Pancreas (tissue), 10 donors: ENCODE measurements at places on chromosomes 12 and 14. TPM values are rescaled to one million over a fixed set of nuclear protein-coding genes. Genes with fewer than 3 reads are reported as not detected.

Gene DCN
- 41.1 TPM for polyA plus RNA-seq

Gene FGF6
- polyA plus RNA-seq: not detected

Gene UBR7
- 5.5 TPM for polyA plus RNA-seq

Gene GDF3
- 0.07 TPM for polyA plus RNA-seq

Gene CLEC9A
- not detected for polyA plus RNA-seq

Gene HOXC6
- 0.14 TPM for polyA plus RNA-seq

Gene HNF1A
- polyA plus RNA-seq: 17.2 TPM

Gene ADAM21
- polyA plus RNA-seq: 0.05 TPM

Gene OAS2
- 0.84 TPM for polyA plus RNA-seq

Gene GABARAPL1
- 92.7 TPM for polyA plus RNA-seq

Gene RAPGEF3
- 51.4 TPM for polyA plus RNA-seq

GRCh38 chr12:12628013-12628412 lies 16.3 kb downstream of the CREBL2 start:
- DNase-seq: no peak

DNA sequence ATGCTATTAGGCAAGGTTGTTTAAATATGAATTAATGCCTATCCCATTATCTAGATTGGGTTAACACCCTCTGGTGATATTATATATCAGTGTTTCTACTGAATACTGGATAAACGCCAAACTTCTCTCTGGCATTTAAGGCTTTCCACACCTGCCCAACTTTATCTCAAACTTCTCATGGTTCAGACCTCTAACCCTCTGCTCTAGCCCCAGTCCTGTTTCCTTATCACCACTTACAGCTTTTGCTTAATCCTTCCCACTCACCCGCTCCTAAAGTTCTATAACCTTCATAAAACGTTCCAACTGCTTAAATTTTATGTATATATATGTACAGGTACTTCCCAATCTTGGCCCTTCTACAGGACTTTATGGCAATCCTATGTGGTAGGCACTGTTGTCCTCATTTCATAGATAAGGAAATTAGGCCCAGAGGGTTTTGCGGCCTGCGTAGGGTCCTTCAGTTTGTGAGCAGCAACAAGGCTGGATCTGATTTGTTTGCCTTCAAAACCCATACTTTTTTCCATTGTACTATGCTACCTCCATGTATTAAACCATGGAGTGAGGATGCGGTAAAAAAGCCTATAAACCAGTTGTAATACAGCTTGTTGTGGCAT lies 1.2 kb downstream of the LPCAT3 start:
- DNase-seq: no peak

GRCh38 chr14:94334872-94335271 lies 11.7 kb upstream of the SERPINA6 start:
- DNase-seq: no peak

- no peak for DNase-seq
Measured at GRCh38 chr12:88725592-88726143, 145.4 kb upstream of the KITLG start.

GRCh38 chr14:44657203-44657602 lies 150.1 kb upstream of the FSCB start:
- DNase-seq: no peak

DNA sequence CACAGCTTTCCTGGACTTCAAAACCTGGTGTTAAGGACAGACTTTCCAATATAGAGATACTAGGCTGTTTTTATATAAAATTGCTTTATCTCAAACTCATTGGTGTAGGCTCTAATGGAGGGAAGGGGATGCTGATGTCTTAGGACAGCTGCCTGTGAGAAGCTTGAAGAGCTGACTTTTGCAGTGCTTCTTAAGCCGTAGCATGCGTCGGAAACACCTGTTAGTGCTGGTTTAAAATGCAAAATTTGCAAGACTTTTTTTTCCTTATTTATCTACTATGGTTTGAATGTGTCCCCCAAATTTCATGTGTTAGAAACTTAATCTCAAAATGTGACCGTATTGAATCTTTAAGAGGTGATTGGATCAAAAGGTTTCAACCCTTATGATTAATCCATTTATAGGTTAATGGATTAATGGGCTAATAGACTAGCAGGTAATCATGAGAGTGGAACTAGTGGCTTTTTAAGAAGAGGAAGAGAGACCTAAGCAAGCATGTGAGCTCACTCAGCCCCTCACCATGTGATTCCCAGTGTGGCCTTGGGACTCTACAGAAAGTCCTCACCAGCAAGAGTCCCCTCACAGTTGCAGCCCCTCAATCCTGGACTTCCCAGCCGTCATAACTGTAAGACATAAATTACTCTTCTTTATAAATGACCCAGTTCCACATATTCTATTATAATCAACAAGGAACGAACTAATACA lies 60.9 kb upstream of the FUT8 start:
- DNase-seq: no peak

- peak; percentile 44 for DNase-seq
Measured at GRCh38 chr14:21070610-21071224, 613 bp downstream of the ARHGEF40 start.

DNA sequence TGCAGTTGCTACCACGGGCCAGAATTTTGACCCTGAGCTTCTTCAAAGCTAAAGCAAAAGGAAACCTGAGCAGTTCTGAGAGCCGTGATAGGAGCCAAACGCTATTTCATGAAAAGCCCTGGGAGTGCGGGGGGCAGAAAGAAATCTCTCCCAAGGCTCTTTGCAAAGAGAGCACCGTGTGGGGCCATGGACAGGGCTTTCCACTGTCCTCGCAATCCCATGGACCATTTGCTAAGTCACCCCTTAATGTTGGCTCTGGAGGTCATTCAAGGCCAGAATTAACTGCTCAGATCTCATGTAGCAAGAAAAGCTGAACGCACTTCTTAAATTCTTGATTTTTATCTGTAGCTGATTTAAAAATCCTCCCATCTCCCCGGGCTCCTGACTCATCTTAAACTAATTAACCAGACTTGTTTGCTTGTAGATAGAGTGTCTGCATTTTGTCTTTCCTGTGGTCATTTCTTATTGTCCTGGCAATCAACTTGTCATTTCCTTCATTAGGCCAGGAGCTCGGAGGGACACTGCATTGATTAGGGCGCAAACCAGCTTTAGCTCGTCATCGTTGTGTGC lies 24.8 kb downstream of the CLSTN3 start:
- DNase-seq: no peak

DNA sequence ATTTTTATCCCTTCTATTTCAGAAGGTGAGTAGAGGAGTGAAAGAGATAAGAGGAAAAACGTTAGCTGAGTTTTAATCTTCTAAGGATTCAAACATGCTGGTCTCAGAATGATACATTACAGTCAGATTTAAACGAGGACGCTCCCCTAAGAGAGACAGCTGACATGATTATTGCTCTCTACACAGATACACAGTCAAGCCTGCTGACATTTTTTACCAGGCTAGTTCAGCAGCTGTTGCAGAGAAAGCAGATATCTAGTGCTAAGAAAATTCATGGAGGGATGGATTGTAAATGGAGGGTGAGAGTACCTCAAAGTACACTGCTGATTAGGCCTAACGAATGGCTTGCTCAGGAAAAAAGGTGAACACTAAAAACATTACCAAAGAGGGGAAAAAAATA lies 31.9 kb upstream of the SOS2 start:
- DNase-seq: no peak

GRCh38 chr12:14442221-14442881 lies 76.9 kb downstream of the ATF7IP start:
- DNase-seq: no peak

- no peak for DNase-seq
Measured at GRCh38 chr14:51500776-51501175, 150.9 kb upstream of the FRMD6 start.

DNA sequence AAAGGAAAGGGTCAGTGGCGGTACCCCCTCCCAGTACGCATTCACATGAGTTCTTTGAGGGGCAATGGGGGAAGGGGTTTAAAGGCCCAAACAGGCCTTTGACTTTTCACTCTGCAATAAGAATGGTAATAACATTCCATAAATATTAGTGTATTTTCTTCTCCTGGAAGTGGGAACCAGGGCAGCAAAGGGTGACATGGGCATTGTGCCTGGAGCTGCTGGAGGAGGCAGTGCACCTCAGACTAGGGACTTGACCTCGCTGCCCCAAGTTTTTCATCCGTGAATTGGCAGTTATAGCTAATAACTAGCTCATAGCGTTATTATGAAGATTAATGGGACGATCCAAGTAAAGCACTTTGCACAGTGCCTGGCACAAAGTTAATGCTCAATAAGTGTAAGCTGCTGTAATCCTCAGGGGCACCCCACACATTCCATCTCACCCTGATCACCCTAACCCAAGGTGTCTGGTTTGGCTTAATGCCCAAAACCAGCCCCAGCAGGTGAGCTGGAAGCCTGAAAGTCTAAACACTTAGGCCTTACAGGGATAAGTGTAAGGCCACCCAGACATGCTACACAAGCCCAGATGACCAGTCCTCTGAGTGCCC lies 2.8 kb upstream of the KCNH3 start:
- DNase-seq: no peak

- DNase-seq: no peak
Measured at GRCh38 chr14:54362089-54362504, 34.7 kb upstream of the CDKN3 start.

DNA sequence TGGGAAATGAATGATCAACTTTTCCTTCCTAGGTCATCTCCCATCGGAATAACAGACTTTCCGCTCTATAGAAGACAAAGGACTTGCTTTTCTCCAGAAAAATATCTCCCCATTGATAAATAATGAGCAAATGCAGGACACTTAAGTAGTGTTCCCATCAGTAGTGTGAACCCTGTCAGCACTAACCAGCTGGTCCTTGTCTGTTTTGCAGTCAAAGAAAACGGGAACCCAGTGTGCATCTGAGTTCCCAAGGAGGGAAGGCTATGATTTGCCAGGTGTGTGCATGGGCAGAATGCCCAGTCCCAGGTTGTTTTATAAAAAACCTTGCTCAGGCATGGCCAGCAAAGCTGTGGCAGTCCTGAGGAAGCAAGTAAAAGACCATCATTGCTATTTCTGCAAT lies 256.5 kb upstream of the HMGA2 start:
- DNase-seq: peak; percentile 10

- no peak for DNase-seq
Measured at GRCh38 chr14:103597623-103598377, 31.2 kb upstream of the KLC1 start.

GRCh38 chr12:56193025-56193578 lies 3.8 kb upstream of the SMARCC2 start:
- no peak for DNase-seq

- DNase-seq: no peak
Measured at GRCh38 chr12:123675436-123675835, 4.5 kb downstream of the TCTN2 start.

GRCh38 chr14:90857866-90858265 lies 41.6 kb upstream of the TTC7B start:
- no peak for DNase-seq

GRCh38 chr14:88179716-88180115 lies 143.4 kb downstream of the KCNK10 start:
- no peak for DNase-seq
